Right renal cortex interstitium (tissue), 3 donors: ENCODE measurements at places on chromosomes 2 and 18. TPM values are rescaled to one million over a fixed set of nuclear protein-coding genes. Genes with fewer than 3 reads are reported as not detected.

GRCh38 chr18:76064998-76065397 lies 430.0 kb downstream of the ZNF516 start:
- DNase-seq, result no peak

GRCh38 chr2:25082002-25082622 lies 40.2 kb downstream of the EFR3B start:
- DNase-seq, result no peak

- DNase-seq, result no peak
These were observed 237.3 kb upstream of the KLHL14 start for GRCh38 chr18:33010149-33010548.

- DNase-seq, result no peak
These were observed 274.7 kb downstream of the RND3 start for GRCh38 chr2:150212722-150213171.

The KRTCAP3 gene
- polyA plus RNA-seq, result 8.1 TPM

- no peak for DNase-seq
These were observed 51.5 kb downstream of the PUM2 start for GRCh38 chr2:20299113-20299512.

The CYP27A1 gene
- 57.3 TPM for polyA plus RNA-seq

DNA sequence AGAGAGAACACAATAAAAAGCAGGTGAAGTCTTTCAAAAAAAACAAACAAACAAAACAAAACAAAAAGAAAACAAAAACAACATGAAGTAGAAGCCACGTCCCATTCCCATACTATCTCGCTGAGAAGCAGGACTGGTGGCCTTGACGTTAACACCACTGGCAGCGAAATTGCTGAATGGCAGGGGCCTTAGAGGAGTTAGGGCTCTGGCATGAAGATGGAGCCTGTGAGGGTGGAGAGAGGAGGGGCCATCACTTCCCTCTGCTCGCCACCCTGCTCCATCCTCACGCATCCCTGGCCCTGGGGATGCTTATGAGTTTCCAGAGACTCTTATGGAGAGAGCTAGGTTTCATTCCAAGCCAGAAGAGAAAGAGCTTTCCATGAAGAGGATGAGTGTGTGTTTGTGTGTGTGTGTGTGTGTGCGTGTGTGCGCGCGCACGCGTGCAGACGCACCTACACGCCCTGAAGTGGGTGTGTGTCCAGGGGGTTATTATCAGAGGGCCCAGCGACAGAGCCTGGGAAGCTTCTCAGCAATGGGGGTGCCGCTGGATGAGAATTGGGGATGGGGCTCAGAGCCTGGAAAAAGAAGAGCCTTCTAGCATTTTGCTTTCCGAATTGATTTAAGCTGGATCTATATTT lies 20.4 kb upstream of the IMPA2 start:
- no peak for DNase-seq

DNA sequence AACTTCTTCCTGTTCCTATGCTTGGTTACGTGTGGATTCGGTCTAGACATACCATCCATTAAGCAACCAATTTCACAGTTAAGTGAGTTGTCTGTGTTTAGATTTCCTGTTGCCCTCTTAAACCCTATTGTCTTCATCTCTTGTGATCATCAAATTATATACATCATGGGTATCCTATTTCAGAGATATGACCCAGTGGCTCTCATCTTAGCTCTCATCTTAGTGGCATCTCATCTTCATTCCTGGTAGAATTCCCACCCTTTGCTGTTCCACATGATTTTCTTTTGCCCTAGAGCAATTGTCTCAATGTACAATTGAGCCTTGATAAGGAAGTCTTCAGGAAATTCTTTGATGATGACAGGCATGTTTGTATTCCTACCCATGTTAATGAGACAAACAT lies 29.4 kb upstream of the FN1 start:
- DNase-seq, result no peak

GRCh38 chr2:189876271-189876670 lies 92.0 kb downstream of the PMS1 start:
- no peak for DNase-seq

The HNMT gene
- 70.9 TPM for polyA plus RNA-seq
